Kidney epithelial cell (primary cell): ENCODE measurements at places on chromosomes 13 and 19. TPM values are rescaled to one million over a fixed set of nuclear protein-coding genes. Genes with fewer than 3 reads are reported as not detected.

GRCh38 chr19:19260417-19261214 is 12.5 kb downstream of the TM6SF2 start:
- DNase-seq = no peak

DNA sequence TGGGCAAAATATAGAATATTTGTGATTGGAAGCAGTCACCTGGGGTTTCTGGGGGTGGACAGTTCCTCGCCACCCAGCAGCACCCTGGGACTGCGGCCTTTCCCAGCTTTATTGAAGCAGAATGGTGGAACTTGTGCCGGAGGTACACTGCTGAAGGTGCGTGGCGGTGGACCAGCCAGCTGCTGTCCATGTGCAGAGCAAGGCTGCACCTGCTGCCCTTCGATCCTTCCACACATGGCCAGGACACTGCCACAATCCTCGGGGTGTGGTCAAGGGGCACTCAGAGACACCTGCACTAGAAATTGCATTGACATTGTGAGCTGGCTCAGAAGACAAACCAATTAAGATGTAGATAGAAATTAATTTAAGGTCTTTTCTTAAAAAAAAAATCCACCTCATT is 11.4 kb upstream of the GPI start:
- no peak for DNase-seq

- no peak for DNase-seq
Measured at GRCh38 chr19:54532528-54532927, 29.9 kb downstream of the LAIR2 start.

DNA sequence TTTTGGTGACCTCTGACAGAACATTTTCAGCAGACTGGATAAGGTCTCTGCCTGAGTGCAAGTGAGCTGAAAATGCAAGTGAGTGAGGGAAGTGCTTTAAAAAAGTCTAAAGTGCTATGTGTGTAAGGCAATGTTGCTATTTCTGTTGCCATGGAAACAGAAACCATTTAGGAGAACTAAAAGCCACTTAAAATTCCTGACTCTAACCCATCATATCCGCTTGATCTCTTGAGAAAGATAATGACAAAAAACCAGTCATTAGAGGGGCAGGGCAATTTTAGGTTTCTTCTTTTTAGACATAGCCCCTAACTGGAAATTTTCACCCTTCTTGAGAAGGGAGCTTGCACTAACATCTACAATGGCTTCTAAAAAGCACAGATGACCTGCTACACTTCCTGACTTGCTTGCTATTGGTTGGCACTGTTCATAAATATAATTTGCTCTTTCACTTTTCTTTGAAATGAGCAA is at the start of gene CYSLTR2:
Gene CYSLTR2 (plus strand): TSS at position 458 of the 468 bp plus-strand sequence. CDS start 52,889 bp downstream, outside the sequence.
- DNase-seq = peak; percentile 34

DNA sequence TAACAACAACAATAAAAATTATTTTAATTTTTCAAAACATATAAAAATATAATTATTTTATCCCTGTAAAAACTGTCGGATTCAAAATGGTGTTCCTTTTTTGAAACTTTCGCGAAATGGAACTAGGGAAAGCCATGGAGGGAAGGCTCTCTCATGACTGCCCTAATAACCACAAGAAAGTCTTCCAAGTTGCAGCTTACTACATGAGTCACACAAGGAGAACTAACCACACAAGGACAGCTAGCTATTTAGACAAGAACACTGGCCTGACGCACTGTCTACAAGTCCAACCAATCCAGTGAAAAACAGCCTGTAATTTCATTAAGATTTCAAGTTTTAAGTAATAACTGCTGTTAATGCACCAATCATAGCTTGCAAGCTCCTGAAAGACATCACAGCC is 319.2 kb upstream of the PCDH9 start:
- DNase-seq = peak; percentile 51

EXOC3L2 gene
- 0.27 TPM in 1 of 2 replicates, not detected in the other for total RNA-seq

DNA sequence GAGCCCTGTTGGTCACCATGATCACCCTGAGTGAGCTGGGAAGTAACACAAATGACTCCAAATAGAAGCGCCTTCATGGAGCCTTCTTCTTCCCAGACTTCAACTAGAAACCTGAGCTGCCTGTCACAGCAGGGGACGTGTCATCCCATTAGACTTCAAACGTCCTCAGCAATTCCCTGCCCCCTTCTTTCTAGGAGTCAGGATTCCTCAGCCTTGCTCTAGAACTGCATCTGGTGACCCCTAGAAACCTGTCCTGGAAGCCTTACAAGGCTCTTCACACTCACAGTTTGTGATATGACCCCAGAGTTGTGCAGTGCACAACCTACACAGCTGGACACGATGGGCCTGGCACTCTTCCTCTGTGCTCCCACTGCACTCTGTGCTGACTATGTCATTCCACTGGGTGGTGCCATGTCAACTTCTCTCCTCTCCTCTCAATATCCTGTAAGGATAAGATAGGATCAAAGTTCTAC is 23.6 kb upstream of the TTYH1 start:
- DNase-seq = no peak

DNA sequence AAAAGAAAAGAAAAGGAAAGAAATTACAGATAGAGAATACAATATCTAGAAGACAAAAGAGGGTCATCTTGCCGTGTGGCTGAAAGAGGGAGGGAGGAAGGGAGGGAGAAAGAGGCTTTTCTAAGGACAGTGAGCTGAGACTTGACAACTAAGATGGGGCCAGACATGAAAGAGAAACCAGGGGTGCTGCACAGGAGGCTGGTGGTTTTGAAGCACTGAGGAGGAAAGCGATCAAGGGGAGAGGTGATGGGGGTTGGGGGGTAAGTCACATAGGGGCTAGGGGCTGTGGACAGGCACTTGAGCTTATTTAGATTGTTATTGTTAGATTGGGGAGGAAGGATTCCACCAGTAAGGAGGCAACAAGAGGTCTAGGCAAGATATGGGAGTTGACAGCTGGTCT is 17.3 kb downstream of the PNPLA6 start:
- no peak for DNase-seq

DNA sequence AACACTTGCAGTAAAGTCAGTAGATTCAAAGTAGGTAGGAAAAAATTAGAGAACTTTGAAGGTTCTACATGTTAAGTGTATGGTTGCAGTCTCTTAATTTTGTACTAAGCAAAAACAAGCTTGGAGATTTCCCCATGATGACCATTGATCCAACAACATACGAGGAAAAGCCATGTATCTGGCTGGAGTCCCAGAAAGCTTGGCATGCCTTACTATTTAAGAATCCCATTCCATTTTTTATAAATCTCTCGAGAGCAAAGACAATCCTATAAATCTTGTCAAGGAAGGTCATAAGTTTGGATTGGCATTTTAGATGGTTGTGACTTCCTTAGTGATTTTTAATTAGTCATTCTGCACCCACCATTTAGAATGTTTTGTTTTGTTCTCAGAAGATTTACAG is 495.9 kb downstream of the GPC5 start:
- no peak for DNase-seq

DNA sequence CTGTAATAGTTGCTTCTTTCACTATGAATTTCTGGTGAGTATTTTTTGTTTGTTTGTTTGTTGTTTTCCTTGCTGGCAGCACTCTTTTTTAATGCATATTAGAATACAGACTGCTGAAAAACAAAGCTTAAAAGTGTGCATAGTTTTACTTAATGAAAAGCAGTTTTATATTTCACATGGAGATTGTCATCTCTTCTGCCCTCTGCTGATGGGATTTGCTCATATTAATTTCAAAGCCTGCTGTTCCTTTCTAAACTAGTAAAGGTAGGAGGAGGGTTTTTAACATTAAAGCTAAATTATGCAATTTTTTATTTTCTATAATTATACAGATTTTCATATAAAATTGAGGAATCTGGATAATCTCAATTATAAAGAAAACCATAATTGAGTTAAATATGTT is 692.6 kb upstream of the SLITRK1 start:
- DNase-seq = no peak

ZNF44 gene
- total RNA-seq = 4.4 and 5.3 TPM in 2 replicates

- DNase-seq = no peak
Measured at GRCh38 chr13:28494778-28495537, at the start of gene FLT1. FLT1 (minus strand) TSS chr13:28495128; CDS start chr13:28494843, 285 bp downstream.

DNA sequence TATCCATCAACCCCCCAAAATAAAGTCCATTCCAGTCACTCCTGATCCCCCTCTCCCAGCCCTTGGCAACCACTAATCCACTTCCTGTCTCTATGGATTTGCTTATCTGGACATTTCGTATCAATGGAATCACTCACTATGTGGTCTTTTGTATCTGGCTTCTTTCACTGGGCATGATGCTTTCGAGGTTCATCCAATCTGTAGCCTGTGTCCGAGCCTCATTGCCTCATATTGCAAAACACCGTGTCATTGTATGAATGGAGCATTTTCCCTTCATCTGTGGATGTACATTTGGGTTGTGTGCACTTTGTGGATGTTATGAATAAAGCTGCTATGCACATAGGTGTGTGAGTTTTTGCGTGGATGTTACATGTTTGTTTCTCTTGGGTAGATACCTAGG is 1.4 kb upstream of the FZR1 start:
- no peak for DNase-seq

GRCh38 chr19:3565139-3565538 is 7.6 kb upstream of the HMG20B start:
- peak; percentile 41 for DNase-seq

- no peak for DNase-seq
Measured at GRCh38 chr13:79654520-79654919, 173.6 kb downstream of the NDFIP2 start.

CASP14 gene
- total RNA-seq = not detected in 2 replicates

DNA sequence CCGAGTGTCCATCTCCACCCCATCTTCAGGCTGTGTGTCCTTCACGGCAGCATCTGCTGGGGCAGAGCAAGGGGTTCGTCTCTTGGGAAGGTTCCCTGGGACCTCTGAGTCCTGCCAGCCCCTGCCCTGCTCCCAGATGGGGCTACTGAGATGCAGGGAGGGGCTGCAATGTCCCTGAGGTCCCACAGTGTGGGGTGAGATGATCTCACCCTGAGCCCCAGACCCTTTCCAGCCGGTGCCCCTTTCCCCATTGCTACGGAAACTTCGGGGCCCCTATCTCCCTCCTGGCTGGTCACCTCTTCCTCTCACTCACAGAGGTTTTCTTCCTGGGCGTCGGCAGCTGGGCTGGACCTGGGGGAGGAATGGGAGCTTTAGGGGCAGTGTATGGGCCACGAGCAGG is 5.0 kb downstream of the LILRB2 start:
- no peak for DNase-seq

TNFRSF19 gene
- total RNA-seq = 31.3 and 38.5 TPM in 2 replicates

GRCh38 chr13:73924607-73925006 is 209.6 kb downstream of the KLF12 start:
- no peak for DNase-seq

SERP2 gene
- total RNA-seq = 5.1 and 9.7 TPM in 2 replicates

OR10H1 gene
- total RNA-seq = not detected in 2 replicates

GRCh38 chr19:21322528-21322927 is 6.7 kb downstream of the ZNF708 start:
- DNase-seq = no peak

ADPRHL1 gene
- total RNA-seq = 0.75 and 0.84 TPM in 2 replicates

GRCh38 chr19:18606281-18607225 is at the start of gene CRLF1:
CRLF1 (minus strand) TSS chr19:18606799; CDS start chr19:18606656, 143 bp downstream.
- DNase-seq = no peak
